ENCODE measurements at places on chromosomes 2 and 18.

GRCh38 chr2:112630268-112630667 is 15.5 kb upstream of the SLC20A1 start:
- no peak for DNase-seq

GRCh38 chr2:200509612-200510433 is at the start of gene KCTD18:
TSS of gene KCTD18 (minus strand) at chr2:200510068. CDS start at chr2:200507016, 3,052 bp downstream.
- DNase-seq, result peak; percentile 86

- DNase-seq, result peak; percentile 47
Observed at GRCh38 chr2:226766352-226767055, 33.1 kb downstream of the IRS1 start.

GRCh38 chr2:128306931-128307460 is 11.7 kb downstream of the HS6ST1 start:
- DNase-seq, result no peak

DNA sequence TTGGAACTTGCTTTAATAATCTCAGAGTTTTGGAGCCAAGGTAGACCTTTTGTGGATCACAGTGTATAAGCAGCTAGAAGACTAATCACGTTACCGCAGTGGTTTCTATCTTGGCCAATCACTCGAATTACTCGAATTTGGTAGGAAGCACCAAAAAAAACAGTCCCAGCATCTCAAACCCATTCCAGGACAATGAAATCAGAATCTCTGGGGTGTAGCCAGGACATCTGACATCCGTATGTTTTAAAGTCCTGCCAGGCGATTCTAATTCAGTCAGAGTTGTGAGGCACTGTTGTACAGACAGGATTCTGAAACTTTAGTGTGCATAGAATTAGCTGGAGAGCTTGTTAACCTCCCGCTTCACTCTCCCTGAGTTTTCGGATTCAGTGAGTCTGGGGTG is 30.8 kb downstream of the GRHL1 start:
- DNase-seq, result peak; percentile 62

DNA sequence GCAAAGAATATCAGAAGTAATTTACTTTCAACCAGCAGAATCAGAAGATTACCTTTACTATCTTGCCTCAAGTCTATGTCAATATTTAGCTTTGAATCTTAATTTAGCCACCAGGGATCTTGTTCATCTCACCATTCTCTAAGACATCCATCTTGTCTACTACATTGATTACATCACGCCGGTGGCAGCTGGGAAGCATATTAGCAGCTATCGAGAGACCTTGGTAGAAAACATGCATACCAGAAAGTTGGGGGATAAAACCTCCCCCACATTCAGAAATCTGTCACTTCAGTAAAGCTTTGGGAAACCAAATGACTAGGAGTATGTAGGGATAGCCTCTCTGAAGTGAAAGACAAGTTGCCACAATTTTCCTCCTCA is 703.8 kb upstream of the FSHR start:
- no peak for DNase-seq

DNA sequence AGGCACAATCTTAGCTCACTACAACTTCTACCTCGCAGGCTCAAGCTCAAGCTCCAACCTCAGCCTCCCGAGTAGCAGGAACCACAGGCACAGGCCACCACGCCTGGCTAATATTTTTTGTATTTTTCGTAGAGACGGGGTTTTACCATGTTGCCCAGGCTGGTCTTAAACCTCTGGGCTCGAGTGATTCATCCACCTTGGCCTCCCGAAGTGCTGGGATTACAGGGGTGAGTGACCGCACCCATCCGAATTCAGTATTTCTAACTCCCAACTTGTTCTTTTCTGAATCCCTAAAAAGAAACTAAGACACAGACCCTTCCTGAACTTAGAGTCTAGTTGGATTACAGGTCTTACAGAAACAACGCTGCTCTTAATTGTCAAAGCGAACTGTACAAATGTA is 32.3 kb upstream of the ACSL3 start:
- DNase-seq, result no peak

- DNase-seq, result peak; percentile 57
Observed at GRCh38 chr2:236919209-236919608, 166.5 kb upstream of the COPS8 start.

- DNase-seq, result peak; percentile 7
Observed at GRCh38 chr2:218540015-218540414, 28.1 kb downstream of the USP37 start.

GRCh38 chr2:19767899-19768298 is 133.9 kb downstream of the TTC32 start:
- no peak for DNase-seq

- DNase-seq, result peak; percentile 92
Observed at GRCh38 chr2:10620481-10620880, 69.3 kb downstream of the NOL10 start.

DNA sequence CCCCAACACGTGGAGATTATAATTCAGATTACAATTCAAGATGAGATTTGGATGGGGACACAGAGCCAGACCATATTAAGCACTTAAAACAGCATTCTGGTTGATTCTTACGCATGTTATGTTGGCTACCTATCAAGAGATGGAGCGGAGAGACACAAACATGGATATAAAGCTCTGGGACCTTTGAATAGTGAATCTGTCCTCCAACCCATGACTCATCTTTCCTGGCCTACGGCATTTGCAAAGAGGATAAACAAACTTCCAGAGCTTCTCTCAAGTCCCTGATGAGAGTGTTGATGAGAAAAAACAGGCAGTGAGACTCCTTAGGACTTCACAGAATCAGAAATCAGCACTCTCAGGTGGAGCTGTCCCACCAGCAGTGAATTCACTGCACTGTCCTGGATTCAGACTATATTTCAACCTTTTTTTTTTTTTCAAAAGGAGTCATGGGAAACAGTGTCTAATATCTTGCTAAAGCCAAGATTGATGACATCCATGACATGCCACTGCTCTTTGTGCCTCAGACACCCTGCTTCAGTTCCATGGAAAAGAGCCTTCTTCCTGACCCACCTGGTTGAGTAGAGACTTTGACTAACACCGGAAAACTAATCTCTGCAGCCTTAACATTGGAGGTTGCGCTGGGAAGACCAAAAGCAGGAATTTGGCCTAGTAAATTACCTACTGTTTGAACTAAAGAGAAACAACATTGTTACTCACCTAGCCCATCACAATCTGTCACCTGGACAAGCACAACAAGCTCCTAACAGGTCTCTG is 62.1 kb upstream of the NPAS2 start:
- peak; percentile 94 for DNase-seq

GRCh38 chr2:73307720-73308119 is 14.4 kb upstream of the EGR4 start:
- no peak for DNase-seq

- DNase-seq, result peak; percentile 61
Observed at GRCh38 chr2:156486147-156486546, 50.0 kb downstream of the GPD2 start.

DNA sequence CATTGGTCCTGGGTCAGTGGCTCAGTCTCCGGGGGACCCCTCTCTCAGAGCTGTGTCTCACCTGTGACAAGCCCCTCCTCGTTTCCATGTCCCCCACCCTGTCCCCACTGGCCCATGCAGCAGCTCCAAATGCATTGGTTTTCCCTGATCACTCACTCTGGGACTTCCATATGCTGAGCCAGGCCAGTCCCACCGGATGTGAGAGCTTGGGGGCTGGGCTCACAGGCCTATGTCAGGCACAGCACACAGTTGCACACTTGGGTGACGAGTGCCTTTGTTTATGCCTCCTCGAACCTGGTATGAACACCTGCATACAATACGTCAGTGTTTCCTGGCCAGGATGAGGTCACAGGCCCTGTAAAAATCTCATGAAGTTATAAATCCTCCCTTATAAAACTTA is 232.5 kb downstream of the TFCP2L1 start:
- DNase-seq, result no peak

DNA sequence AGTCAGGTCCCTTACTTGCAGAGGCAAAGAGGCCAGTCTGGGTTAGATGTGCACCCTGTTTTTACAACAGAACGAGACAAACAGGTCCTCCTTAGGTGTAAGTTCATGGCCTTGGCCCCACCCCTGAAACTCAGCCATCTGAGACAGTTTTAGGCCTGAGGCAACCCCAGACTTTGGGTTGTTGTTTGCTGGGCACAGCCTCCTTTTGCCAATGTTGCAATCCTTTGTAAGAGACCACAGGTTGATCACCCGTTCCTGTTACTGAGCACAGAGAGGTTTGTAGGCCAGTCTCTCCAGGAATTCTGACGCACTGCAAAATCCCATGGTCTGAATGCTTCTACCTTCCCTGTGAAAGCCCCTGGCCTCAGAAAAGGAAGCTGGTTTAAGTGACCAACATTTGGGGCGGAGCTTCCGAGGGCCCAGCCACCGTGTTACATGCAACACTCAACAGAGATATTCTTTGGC is 15.5 kb upstream of the IL1RN start:
- no peak for DNase-seq

DNA sequence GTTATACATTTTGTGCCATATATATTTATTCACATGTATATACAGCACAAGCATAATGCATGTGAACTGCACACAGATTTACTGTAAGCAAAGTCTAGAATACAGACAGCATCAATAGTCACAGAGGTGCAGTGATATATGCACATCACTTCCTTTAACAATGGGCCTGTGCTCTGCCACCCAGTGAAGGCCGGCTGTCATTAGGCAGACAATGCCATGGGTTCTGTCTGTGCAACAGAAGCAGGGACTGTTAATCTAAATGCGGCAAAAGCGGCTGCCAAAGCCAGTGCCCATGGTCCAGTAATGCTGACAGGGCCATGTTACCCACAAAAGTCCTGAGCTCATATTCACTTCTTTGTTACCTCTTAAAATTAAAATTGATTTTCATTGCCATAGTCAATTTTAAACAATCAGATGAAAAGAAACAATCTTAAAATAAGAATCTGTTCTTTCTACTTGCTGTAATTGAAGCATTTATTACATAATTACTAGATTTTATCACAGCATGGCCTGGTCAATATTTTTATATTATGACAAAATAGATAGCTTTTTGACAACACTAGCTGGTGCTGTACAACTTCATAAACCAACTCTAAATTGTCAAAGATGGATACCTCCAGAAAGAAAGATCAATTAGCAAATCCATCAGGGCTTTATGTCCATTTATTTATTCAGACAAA is 232.0 kb downstream of the STK39 start:
- DNase-seq, result no peak

DNA sequence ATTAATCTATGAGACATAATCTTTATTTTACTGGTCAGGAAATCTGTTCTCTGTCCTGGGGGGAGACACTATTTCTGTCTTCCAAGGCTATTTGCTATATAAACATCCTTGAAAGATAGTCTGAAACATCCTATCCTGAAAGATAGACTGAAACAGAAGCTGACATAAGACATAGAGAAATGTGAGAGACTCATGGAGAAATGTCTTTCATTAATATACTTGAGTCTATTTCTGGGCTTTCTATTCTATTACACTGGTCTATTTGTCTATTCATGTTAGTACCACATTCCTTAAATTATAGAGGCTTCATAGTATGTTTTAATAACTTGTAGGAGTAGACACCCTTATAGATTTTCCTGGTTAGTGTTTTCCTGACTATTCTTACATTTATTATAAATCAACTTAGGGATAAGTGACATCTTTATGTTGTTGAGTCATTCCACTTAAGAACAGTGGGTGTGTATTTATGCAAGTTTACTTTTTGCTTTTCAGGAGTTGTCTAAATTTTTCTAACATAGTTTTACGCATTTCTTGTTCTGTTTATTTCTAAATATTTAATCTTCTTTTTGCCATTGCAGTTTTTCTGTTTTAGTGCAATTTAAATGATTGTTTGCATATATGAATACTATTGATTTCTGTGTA is 244.9 kb upstream of the ZSWIM2 start:
- DNase-seq, result no peak

All from choroid plexus epithelial cell (primary cell).